ENCODE measurements at places on chromosomes 4 and X.
A peak's percentile ranks its signal among the peaks of the same experiment; 100 is the strongest.

DNA sequence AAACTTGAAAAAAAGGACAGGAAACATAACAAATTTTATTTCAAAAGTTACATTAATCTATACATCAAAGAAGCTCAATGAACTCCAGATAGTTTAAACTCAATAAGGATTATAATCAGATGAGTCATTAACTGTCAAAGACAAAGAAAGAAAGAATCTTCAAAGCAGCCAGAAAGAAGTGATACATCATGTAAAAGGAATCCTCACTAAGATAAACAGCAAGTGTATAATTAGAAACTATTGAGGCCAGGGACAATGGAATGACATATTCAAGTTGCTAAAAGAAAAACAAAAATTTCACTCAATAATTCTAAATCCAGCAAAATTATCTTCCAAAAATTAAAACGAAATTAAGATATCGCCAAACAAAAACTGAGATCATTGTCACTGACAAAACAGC is 161.6 kb upstream of the NWD2 start:
- DNase-seq: no peak

- no peak for DNase-seq
These were observed 387.5 kb upstream of the FTHL17 start for GRCh38 chrX:31459361-31459760.

- peak; percentile 61 for DNase-seq
These were observed 772 bp downstream of the CYP4V2 start for GRCh38 chr4:186192066-186192612.

DNA sequence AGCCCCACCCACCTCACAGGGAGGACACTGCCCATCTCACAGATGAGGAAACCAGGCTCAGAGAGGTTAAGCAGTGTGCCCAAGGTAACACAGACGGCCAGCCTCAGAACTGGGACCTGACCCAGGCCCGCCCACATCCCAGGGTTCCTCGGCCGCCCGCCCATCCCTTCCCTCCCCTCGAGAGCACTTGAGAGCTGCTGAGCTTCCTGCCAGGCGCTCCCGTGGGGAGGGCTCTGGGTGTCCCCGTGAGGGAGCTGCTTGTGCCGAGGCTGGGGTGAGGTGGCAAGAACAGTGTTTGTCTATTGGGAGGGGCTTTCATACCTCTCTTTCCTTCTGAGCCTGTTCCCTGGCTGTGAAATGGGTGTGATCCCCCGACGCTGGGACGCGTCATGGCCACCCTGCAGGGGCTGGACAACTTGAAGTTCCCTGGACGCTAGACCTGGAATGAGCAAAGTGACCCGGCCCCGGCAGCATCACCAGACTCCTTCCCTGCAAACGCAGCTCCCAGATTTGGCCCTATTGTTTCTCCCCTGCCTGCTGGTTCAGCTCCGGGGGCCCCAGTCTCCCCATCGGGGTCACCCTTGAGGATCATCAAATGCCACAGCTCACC is 204.9 kb downstream of the AFAP1 start:
- no peak for DNase-seq

GRCh38 chr4:76434901-76435527 is at the start of gene SHROOM3:
Gene SHROOM3, plus strand, starts transcription at chr4:76435229. Its CDS starts 824 bp downstream, at chr4:76436053.
- peak; percentile 57 for DNase-seq

- no peak for DNase-seq
These were observed 609.7 kb downstream of the TLL1 start for GRCh38 chr4:166482758-166483157.

GRCh38 chr4:150976478-150977118 is 38.5 kb downstream of the LRBA start:
- no peak for DNase-seq

- DNase-seq: no peak
These were observed 224.0 kb downstream of the APBB2 start for GRCh38 chr4:40990236-40990898.

DNA sequence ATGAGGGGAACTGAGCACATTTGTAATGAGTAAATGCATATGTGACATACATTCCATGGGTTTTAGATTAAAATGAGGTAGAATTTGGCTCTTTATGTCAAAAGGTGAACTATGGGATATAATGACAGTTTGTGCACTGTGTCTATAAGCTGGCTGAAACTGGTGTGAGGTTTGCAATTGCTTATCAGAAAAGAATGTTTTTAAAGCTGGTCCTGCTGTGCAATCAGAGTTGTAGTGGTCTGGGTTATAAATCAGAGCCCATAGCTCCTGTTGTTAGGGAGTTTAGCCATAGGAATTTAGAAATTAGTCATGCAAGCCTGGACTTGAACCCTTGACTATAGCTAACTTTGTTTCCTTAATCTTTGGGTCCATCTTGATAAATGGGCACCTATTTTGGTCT is 23.1 kb upstream of the GATB start:
- no peak for DNase-seq

DNA sequence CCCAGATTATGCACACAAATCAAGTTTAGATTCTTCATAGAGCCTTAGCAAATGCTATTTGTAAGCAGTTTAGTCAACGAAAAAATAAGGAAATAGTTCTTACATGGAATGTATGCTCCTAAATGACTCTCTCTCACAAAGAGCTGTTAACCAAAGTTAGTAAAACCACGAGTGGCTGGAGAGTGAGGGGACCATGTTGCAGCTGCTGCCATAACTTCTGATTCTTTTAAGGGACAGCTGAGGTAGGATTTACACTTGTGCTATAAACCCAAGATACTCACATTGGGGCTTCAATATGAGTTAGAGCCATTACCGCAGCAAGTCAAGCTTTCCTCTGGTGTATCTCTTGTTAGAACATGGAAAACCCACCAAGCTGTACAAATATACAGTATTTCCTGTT is 2.7 kb downstream of the DOCK11 start:
- DNase-seq: no peak

- peak; percentile 56 for DNase-seq
These were observed 158.3 kb upstream of the TAPT1 start for GRCh38 chr4:16384576-16384975.

DNA sequence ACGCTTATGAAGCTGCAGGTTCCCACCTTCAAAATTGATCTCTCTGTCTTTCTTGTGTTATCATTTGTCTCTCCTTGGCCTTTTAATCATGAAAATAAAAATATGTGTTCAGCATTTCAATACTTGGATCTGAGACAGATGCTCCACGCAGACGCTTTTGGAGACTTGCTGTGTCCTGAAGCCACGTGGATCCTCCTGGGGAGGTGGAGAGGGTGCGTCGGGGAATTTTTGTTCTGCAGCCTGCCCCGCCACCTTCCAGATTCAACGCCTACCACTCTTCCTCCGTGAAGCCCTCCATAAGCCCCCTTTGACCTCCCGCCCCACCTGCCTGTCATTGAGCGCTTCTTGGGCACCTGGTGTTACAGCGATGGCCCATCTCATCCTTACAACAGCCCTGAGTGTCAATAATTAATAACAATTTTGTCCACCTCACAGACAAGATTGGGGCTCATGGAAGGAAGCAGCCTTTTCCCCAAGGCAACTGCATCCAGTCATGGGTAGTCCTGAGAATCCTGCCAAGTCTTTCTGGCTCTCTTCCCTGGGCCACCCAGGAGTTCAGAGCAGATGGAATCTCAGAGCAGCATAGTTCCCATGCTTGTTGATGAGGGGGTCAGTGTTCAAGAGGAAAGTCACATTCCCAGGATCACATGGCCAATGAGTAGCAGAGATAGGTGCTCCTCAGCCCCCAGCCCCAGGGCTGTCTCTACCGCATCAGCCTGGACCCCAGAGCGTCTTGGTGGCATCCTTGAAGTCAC is 172.6 kb upstream of the PSAPL1 start:
- no peak for DNase-seq

DNA sequence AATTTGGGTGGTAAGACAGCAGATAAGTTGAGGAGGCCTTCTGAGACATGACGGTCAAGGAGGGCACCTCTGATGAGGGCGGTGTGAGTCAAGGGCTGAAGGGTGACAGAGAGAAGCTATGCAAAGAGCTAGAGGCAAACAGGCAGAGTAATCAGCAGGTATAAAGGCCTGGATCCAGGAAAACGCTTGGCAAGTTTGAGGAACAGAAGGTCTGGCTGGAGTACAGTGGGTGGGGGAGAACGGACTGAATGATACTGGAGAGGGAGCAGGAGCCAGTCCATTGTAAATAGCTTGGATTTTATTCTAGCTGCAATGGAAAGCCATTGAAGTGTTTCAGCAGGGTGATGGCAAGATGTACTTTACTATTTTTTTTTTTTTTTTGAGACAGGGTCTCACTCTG is 39.3 kb downstream of the RAB33B start:
- DNase-seq: peak; percentile 84

DNA sequence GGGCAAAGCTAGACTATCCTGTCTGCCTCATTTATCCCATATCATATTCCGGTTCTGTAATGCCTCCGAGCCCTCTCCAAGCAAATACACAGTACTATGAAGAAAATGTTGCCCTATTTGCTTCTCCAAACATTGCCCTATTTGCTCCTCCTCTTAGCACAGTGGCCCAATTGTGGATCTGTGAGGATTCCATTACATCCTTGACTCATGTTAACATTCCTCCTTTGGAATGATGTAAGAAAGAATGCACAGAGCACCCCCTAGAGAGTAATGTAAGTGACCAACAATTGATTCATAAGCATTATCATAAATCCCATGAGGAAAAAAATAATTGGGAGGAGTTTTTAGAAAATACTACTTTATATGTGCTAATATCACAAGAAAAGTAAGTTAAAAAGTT is 11.3 kb upstream of the BTC start:
- DNase-seq: no peak

- DNase-seq: no peak
These were observed 9.5 kb upstream of the BEX1 start for GRCh38 chrX:103073467-103073866.

- DNase-seq: no peak
These were observed 8.0 kb upstream of the PALLD start for GRCh38 chr4:168488869-168489274.

DNA sequence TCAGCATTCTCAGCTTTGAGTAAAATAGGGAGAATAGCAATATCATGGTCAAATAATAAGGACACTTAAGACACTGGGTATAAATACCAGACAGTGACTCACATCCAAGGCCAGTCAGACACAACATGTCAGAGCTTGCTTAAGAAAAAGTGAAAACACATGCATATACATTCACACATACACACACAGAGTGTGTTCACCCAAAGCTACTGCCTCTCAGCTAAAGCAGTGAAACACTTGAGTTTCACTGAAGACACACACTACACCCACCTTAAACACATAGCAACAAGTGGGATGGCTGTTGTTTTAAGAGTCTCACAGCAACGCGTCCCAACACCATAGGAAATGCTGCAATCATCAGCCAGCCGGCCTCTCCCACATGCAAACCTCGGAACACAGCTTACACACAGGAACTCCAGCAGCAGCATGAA is 14.4 kb downstream of the SHROOM4 start:
- DNase-seq: no peak

DNA sequence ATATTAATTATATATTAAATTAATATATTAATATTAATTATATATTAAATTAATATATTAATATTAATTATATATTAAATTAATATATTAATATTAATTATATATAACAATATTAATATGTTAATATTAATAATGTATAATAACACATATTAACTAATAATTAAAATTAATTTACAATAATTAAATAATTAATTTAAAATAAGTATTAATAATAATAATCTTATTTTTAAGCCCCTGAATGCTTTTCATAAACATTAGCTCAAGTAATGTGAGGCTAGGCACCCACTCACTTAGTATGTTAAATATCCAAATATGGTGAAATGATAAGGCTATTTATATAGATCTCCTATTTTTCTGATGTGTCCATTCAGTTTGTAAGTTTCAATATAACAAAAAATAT is 26.9 kb downstream of the NKX6-1 start:
- DNase-seq: no peak

DNA sequence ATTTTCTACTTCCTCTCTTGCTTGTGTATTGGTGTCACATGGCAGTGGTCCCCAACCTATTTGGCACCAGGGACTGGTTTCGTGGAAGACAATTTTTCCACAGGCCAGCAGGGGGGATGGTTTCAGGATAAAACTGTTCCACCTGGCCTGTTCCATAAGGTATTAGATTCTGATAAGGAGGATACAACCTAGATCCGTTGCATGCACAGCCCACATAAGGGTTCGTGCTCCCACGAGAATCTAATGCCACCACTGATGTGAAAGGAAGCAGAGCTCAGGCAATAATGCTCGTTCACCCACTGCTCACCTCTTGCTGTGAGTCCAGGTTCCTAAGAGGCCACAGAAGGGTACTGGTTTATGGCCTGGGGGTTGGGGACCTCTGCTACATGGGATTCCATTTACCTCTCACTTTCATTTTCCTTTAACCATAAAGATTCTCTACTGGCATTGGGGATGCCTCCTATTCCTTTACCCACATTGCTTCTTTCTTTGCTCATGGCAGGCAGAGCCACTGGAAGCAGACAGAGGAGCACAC is 38.1 kb downstream of the SEC31A start:
- no peak for DNase-seq

DNA sequence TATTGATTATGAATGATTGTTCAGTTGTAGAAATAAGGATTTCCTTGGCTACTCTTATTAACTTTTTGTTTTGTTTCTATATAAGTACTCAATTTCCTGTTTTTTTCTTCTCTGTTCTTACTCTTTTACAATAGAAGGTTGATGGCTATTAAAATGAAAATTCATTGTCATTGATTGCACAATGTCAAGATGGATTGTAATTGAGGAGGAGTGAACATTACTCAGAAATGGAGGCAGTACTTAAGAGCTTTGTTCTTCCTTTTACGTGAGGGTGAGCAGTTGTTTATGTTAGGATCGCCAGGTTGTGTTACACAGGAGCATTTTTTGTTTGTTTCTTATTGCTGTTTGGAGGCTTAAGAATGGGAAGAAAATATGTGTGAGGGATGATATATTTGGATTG is 2062.4 kb downstream of the ARAP2 start:
- DNase-seq: no peak

- no peak for DNase-seq
These were observed 7.1 kb downstream of the NKX3-2 start for GRCh38 chr4:13537011-13537831.

DNA sequence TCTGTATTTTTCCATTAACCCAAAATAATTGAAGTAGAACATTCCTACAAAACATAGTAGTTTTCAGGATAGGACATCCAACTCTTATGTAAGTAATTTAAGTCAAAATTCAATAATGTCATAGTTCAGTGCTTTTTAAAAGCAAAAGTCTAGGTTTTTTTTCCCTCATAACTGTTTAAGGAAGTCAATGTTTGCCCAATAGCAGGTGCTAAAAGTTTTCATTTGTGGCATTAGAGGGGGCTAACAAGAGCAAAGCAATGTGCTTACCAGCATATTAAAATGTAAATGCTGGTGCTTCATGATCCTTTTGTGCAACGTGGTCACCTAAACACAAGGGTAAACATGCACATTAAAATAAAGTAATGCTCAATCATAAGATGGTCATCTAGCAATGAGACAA is 155.2 kb upstream of the PPP1R2C start:
- no peak for DNase-seq

DNA sequence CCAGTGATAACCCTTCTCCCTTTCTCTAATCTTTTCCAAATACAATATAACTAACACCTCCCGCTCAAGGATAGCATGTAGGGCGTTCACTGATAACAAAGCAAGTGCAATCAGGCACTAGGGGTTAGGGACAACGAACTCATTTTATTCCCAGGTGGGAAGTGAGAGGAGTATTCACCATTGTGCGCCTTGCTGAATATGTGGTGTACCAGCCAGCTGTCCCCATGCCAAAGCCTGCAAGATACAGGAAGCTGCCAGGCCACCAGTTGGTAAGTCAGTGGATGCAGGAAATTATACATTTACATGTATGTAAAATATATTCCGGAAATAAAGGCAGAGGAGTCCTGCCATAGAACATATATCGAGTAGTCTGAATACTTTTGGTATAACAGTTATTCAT is 6.3 kb upstream of the HPRT1 start:
- no peak for DNase-seq
